ENCODE measurements at places on chromosomes 11 and 22.

- DNase-seq = no peak
Observed at GRCh38 chr11:59188954-59189353, 17.0 kb downstream of the DTX4 start.

DNA sequence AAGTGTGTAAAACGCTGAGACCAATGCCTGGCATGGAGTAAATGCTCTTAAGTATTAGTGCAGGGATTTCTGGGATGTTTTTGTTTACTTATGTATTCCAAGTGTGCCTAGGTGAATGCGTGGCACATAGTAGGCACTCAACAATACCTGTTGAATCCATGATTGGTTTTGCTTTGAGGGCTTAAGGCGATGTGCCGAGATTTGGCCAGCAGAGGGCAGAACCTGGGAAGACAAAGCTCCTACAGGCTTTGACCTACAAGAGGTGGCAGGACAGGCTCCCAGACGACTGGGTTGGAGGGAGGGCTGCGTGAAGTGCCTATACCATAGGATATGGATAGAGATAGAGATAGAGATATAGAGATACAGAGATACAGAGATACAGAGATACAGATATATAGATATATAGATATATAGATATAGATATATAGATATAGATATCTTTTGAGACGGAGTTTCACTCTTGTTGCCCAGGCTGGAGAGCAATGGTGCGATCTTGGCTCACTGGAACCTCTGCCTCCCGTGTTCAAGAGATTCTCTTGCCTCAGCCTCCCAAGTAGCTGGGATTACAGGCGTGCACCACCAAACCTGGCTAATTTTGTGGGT is 13.9 kb downstream of the KCNE3 start:
- peak; percentile 84 for DNase-seq

GRCh38 chr11:47552056-47552565 is 821 bp downstream of the CELF1 start:
- peak; percentile 36 for DNase-seq

DNA sequence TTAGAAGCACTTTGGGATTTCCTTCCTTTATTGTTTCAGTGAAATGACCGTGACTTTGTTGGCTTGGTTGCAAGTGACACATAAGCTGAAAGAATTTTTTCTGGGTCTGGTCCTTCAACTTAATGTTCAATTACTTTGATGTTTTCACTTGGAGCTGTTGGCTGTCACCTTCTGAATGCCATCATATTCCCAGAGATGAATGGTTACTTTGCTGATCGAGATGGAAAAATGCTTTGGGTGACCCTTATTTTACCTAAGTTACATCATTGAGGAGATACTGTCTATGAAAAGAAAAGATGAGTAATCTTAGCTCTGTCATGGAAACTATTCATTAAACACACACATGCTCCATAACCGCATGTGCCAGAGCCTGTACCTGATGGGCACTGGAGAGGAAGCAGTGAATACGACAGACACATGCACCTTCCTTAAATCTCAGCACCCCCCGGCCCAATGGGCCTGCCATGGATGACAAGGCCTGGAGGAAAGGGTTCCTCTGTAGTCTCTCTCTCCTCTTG is 76.9 kb downstream of the TENM4 start:
- DNase-seq = no peak

- no peak for DNase-seq
Observed at GRCh38 chr11:118610225-118610772, 2.9 kb downstream of the PHLDB1 start.

GRCh38 chr11:2779981-2780849 is 80.4 kb upstream of the KCNQ1OT1 start:
- DNase-seq = no peak

DNA sequence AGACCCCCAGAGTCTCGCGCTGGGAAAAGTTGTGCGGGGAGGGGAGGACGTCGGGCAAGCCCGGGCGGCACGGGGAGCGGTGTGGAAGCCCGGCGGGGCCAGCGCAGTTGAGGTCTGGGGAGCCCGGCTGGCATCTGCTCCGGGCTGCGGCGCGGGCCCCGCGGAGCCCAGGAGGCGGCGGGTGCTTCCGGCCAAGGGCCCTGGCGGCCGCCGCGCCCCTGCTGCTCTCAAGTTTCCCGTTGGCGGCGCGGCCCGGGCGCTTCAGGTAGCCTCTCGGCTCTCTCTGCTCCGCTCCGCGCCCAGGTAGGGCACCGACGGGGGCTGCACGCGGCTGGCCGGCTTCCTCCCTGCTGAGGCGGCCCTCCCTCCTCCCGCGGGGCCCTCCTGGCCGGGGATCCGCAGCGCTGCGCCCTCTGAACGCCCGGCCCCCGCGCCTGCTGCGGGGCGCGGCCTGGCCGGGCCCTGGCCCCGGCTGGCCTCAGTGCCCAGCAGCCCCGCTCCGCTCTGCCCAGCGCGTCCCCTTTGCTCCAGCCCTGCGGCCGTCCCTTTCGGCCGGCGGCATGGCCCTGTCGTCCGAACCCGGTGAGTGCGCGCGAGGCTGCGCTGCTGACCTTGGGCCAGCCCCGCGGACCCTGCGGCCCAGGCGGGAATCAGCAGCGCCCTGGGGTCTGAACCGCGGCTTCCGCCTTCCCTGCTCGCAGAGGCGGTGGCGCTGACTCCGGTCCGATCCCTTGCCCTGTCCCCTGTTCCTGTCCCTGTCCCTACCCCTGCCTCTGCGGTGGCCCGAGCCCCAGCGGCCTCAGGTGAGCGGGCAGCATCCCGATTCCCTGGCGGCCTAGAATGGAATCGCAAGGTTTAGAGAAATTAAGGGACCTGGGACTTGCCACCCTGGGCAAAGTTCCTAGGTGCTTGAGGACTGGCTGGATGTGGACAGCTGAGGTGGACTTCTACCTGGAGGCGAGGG is 4.3 kb upstream of the AMPD3 start:
- peak; percentile 85 for DNase-seq

- DNase-seq = no peak
Observed at GRCh38 chr11:43632181-43632580, 48.4 kb upstream of the HSD17B12 start.

GRCh38 chr22:45454275-45454674 is 40.8 kb downstream of the RIBC2 start:
- no peak for DNase-seq

GRCh38 chr11:133064961-133065360 is 467.3 kb downstream of the OPCML start:
- DNase-seq = no peak

DNA sequence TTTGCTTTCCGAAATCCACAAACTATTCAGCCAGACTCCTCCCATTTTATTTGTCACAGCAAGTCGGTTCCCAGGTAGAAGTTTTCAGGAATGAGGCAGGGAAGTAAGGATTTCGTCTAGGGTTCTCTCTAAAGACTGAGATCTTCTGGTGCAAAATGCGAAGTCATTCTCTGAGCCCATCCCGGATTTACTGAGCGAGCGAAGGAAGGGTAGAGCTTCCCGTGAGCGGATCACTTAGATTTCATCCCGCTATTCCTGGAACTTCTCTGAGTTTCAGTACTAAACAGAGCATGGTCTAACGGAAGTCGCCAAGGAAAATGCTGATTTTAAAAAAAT is 3.1 kb upstream of the CALCA start:
- DNase-seq = no peak

- DNase-seq = no peak
Observed at GRCh38 chr11:35623621-35624168, 5.4 kb downstream of the FJX1 start.

DNA sequence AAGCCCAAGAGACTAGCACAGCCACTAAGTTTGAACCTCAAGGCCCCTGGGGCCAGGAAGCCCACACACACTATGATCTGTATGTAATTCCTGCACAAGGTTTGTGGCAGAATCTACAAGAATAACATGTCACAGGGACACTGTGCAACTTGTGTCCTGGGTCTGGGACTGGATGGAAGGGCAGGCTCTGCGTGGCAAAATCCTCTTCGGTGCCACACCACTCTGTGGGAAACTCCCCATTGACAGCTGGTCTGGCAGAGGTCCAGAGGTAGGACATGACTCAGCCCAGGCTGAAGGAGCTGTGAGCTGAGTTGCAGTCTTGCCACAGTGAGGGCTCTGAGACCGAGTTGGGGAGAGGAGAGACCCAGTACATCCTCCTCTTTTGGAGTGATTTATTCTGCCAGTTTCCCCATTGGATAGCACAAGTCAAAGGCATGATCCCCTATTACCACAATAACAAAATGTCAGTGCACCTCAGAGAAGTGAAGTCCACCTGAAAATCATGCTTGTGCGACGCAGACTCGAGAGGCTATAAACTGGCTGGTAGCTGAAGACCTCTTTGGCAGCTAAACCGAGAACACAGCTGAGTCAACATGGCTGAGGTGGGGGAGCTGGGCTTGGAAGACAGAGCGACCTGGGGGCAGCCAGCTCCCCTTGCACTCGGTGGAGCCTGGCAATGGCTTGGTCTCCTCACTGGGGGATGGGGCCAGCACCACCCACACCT is 23.3 kb upstream of the SERPIND1 start:
- no peak for DNase-seq

DNA sequence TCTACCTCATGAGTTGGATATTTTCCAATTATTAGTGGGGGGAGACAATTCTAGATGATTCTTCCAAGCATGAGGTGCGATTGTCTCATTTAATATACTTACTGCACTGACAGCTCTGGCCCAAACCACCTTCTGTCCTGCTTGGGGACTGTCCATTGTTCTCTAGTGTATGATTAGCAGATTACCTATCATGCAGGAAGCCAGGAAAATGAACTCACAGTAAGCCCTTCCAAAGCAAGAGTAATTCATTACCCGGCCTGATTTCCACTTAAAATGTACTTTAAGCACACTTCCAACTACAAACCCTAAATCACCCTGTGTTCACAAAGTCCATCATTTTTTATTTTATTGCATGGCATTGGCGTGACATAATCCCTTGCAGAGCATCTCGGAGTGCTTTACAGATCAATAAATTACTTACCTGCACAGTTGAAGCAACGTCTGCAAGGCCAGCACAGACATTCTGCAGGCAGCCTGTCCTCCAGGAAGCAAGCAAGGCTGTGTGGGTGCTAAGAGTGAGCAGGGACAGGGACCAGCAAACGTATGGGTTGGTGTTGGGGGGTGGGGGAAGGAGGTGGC is 838.2 kb downstream of the NTM start:
- DNase-seq = no peak

- DNase-seq = no peak
Observed at GRCh38 chr11:10305964-10306918, 1.4 kb downstream of the ADM start.

GRCh38 chr11:35748644-35749043 is 86.1 kb downstream of the TRIM44 start:
- DNase-seq = no peak

- peak; percentile 25 for DNase-seq
Observed at GRCh38 chr11:130897262-130898182, 18.8 kb downstream of the SNX19 start.

DNA sequence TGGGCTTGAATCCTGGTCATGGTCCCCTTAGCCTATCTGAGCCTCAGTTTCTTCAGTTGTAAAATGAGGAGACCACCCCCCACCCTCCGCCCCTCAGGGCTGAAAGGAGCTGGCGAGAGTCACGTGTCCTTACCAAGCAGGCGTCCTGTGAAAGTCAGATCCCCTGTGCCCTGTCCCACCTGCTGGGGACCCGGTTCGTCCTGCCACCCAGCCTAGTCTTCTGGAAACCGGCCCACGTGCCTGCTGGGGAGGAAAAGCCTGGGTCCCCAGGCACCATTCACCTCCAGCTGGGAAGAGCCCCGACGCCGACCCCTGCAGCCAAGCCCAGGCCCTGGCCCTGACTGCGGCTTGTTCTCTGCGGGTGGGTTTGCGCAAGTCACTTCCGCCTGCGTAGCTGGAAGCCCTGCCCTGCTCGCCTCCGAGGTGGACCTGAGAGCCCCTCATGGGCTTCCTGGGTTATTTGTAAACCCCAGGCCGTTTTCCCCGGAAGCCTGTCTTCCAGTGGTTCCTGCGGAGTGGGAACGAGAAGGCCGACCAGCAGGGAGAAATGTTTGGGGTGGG is 679 bp upstream of the SSH3 start:
- peak; percentile 69 for DNase-seq

DNA sequence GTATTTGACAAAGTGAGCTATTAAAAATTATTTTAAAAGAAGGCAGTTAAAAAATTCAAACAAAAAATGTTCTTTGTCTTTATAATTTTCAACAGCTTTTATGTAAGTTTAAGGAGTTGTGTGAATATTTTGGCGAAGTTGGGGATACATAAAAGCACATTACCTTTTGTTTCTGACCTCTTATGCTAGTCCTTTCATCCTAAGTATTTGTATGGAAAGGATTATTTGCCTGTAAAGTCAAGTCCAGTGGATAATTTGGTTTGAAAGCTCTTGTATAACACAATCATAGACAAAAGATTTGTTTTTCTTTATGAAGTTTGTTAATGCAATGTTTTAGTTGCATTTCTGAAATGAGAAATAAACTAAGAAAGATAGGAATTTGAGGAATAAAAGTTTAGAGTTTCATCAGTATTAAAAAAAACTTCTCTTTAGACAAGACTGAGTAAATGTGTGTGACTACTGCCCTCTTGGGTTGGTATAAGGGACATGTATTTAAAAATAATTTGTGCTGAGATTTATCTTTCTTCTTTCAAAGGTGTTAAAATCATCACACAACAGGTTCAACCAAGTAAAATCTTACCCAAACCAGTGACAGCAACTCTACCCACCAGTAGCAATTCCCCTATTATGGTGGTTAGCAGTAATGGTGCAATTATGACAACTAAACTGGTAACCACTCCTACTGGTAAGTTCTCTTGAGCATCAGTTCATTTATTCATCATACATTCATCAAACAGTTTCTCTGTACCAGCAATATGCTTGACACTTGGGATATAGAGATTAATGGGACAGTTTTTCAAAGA is 68.2 kb downstream of the EMSY start:
- DNase-seq = no peak

- peak; percentile 36 for DNase-seq
Observed at GRCh38 chr11:70928854-70929598, 323.4 kb downstream of the SHANK2 start.

DNA sequence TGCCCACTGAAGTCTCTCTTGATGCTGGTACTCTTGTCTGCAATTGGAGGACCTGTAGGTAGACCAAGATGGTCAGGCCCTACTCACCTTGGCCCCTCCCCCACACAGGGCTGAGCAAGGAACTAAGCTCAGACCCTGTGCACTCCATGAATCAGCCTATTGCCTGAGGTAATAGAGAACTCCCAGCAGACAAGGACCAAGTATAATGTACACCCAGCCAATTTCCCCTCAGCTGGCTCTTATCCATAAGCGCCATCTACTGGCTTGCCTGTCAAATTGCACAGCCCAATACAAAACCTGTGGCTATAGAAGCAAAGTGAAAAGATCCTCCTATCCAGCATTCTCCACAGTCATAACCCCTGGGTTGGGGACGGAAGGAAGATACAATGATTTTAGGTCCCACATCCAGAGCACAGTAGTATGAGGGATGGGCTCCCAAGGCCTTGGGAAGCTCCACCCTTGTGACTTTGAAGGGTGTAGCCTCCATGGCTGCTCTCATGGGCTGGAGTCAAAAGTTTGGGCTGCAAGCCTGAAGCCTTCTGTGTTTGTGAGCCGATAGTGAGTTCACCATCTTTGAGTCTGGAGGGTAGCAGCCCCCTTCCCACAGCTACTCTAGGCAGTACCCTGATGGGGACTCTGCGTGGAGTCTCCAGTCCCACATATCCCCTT is 56.0 kb downstream of the GLYATL2 start:
- peak; percentile 26 for DNase-seq

GRCh38 chr11:111798279-111798678 is 32.1 kb upstream of the PPP2R1B start:
- DNase-seq = no peak

Measured in iPS-NIHi11 (cell line).